Activated T-cell treated with anti-CD3 and anti-CD28 coated beads, Interleukin-2, amount 50 U/mL, for 1 hour (primary cell): ENCODE measurements at places on chromosomes 6 and 20.

DNA sequence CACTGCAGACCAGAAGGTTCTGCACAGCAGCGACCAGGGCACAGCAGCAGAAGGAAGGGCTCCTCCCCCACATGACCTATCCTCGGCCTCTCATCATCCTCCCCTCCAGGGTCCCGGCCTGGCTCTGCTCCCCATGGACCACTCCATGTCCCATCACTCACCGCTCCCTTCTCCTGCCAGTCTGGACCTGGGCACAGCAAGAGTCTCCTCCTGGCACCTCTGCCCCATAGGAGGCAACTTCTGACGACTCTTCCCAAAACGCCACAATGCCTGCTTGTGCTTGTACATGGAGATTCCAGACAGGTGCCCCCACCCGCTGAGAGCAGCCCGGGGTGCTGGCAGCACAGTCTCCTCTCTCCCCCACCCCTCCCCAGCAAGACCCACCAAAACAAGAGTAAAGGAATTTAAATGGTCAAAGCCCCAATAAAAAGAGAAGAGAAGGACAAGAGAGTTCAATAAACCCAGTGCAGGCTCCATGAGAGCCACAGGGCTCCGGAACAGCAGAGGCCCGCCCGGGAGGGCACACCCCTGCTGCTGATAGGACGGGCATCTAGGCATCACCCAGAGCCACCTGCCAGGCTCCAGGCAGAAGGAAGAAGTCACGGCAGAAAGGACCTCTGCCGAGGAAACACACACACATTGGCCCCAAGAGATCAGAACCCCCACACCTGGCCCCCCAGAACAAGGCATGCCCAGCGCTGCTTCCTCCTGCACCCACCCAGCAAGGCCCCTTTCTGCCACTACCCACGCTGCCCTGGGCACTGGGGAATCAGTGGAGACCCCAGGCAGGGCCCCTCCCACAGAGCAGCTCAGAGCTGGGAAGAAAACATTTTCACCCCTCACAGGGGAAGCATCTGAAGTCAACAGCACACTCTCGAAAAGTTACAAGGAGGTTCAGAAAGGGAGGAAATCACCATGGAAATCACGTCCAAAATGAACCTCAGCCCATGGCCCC, 15.2 kb downstream of the TAF4 start:
- DNase-seq, result no peak

DNA sequence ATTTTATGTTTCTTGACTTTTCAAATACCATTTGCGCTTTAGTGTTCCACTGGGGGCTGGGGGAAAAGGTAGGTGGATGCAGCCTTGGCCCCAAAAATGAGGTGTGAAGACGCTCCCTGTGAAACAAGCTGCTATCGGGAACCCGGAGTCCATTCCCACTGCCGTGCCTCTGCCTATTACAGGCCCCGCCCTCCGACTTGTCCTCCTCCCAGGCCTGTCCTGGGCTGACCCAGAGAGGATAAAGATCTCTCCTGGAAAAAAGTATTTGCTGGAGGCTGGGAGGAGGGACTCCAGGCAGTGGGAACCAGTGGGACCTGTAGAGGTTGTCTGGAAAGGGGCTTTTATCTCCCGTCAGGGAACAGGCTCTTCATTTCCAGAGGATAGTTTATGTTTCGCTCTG, 215.0 kb downstream of the SLC24A3 start:
- no peak for DNase-seq

GRCh38 chr20:31602779-31603441, 2.2 kb upstream of the ID1 start:
- DNase-seq, result no peak

- DNase-seq, result no peak
These were observed 950.7 kb upstream of the FLRT3 start for GRCh38 chr20:15288106-15288505.

DNA sequence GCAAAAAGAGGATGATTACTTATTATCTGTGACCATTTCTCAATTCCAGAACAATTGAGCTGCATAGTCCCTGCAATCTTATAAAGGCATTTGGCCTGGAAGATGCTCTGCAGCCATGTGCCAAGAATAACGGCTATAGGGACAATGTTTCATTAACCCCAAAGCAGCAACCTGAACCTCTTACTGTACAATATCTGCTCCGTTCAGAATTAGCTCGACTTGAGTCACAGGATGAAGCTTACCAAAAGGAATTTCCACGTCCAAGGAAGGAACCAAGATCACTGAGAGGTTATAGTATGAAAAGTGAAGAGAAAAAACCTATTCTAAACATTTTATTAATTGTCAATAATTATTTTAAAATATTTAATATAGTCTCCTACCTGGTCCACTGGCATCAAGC, 167.3 kb upstream of the GMDS start:
- no peak for DNase-seq

- DNase-seq, result no peak
These were observed 385.5 kb downstream of the HDGFL1 start for GRCh38 chr6:22954749-22955385.

- no peak for DNase-seq
These were observed 425.3 kb downstream of the EPM2A start for GRCh38 chr6:145309842-145310535.

DNA sequence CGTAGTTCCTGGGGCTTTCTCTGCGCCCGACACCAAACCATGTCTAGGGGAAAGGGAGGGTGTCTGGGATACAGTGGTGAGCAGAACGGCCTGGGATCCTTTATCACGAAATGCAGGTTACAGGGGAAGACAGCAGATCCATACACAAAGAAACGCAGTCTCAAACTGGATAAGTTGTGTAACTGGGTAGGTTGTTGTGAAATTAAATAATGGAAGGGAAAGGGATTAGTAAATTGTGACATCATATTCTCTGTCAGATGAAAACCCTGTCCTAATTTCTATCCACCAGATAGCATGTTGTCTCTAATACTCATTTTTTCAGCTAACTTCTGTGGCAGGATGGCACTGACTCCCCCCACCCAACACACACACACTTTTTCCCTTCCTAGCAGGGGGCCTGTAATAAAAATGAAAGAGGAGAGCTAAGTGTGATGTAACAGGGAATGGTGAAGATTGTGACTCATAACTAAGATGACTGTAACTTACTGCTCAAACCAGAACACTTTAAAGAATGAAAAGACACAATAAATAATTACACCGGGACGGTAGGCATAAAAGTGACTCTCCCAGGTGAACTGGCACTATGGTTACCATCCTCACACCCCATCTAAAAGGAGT, 769 bp upstream of the TRPC4AP start:
- DNase-seq, result no peak

DNA sequence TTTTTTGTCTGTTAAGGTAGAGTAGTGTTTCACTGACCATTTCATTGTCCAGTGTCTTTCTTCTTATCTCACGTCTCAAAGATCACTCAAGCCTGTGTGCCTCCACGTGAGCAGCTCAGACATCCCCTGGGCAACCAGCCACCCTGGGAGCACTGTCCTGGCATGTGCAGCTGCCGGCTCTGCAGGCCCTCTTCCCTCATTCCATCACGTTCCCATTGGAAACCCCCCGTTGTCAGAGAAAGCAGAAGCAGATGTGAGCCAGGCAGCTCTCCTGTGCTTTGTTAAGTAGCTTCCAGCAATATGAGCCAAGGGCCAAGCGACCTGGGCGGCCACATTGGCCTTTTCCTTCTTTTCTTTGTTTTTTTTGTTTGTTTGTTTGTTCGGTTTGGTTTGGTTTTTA, 233.2 kb upstream of the SYNDIG1 start:
- DNase-seq, result no peak

DNA sequence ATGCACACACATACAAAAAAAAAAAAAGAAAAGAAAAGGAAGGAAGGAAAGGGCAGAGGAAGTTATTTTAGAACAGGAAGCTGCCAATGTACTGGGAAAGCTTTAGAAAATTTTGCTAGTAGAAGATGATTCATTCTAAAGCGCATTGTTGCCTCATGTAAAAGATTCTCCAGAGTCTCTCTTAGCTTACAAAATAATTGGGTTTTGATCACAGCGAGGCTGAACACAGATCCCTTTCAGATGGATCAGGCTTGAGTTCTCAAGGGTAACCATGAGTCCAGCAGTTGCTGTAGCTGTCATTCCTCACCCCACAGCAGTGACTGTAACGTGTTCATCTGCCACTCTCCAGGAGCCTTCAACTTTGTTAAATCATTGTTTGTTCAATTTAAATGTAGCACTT, 81.9 kb downstream of the PHACTR2 start:
- no peak for DNase-seq

GRCh38 chr6:90386399-90387382, 90.0 kb upstream of the BACH2 start:
- DNase-seq, result no peak

GRCh38 chr6:116386581-116387299, 16.0 kb downstream of the DSE start:
- DNase-seq, result no peak

DNA sequence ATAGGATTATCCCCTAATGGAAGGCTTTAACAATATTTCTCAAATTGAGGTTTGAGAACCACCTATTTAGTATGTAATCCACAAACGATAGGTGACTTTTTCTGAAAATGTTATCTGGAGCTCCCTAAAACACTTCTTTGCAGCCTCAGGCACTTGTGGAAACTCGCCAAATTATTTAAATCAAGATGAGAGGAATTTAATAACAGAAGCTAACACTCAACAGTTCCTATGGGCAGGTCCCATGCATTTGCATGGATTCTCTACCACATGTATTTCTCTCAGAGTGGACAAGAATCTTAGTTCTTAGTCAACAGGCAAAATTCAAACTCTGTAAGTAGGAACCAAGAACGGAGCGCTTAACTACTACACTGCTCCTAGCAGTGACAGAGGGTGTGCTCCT, 20.7 kb downstream of the SOX4 start:
- DNase-seq, result no peak

GRCh38 chr6:150001295-150002008, 23.9 kb downstream of the RAET1L start:
- DNase-seq, result no peak

GRCh38 chr6:107822176-107823046, 1.7 kb downstream of the SCML4 start:
- DNase-seq, result peak; percentile 39

DNA sequence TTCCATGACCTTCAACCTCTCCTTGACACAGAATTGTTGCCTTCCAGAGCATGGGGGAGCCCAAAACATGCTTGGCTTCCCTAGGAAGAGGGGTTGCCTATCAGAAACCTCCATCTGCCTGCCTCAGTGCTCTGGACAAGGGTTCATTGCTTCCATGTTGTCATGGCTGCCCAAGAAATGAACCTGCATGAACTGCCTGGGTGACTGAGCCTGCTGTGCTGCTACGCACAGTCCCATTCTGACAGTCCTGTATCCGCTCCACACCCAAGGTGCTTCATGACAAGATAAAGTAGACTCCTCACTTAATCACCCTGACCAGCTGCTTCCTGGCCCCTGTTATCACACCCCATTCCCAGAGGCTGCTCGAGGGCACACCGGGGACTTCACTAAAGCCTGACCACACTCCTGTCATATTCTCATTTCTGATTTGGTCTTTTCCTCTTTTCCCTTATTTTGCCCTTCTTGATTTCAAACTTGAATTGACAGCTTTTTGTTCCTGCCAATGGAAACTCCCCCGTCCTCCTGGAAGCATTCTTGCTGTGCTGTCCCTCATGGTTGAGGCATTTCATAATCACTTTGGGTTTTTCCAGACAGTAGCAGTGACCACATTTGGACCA, 31.9 kb downstream of the GMPR start:
- no peak for DNase-seq

DNA sequence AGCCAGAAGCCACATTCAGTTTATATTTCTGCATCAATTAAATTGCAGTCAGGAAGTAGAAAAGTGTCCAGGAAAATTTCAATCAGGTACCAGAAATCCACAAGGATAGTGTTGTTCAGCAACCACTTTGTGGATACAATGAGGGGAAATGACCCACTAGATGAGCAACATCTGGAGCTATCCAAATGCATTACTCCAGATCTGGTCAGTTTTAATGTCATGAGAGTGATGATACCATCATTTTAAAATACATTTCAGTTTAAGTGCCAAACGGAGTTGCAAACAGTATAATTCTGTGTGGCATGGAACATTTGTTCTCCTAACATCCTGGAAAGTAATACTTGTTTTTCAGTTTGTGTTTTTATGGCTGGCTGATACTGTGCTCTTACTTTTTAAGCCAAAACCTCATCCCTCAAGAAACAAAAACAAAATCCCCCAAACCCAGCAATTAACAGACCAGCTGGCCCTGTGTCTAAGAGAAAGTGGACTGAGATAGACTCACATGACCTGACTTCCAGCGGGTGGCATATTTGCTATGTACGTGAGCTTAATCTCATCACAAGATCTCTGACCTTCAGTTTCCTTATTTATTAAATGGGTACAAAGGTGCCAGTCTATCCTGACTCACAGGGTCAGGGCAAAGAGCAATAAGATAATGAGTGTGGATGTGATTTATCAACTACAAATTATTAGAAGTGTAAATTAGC, 58.8 kb upstream of the CNKSR3 start:
- no peak for DNase-seq

- no peak for DNase-seq
These were observed 2.6 kb downstream of the CD164 start for GRCh38 chr6:109379711-109380110.

DNA sequence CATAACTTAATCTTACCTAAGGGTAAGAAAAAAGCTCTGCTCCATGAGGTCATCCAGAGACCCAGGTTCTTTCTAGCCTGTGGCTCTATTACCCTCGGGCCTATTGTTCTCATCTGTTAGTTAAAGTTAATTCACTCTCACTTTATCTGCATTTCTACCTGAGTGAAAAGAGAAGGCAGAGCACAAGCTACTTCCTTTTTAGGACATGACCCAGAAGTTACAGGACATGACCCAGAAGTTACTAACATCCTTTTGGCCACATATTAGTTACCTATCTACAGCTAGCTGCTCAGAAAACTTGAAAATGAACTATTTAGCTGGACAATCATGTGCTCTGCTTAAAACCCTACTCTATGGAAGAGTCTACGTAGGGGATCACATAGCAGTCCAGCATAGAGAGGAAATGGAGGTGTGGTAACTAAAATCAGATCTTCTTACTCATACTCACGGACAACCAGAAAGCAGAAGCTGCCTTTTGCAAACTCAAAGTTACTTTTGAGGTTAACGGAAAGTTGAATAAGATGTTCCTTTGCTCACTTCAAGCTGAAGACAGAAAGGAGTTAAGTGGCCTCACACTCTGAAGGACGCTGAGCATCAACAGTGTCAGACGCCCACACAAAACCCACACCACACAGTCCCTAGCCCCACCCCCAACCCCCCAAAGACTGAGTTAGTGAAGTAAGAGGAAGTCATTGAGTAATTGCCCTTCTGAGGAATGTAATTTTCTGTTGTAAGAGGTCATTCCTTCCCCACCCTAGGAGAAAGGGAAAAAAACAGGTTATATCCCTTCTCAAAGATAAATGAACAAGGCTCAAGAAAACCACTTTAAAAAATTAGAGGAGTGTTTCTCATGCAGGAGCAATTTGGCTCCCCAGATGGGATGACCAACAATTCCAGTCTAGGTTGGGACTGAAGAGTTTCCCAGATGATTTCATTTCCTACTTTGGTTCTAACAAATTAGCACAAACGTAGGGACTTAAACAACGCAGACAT, 45.9 kb upstream of the TAB2 start:
- peak; percentile 55 for DNase-seq
